Activated CD4-positive, alpha-beta T cell treated with anti-CD3 and anti-CD28 coated beads for 36 hours (primary cell): ENCODE measurements at places on chromosomes 12 and 14. TPM values are rescaled to one million over a fixed set of nuclear protein-coding genes. Genes with fewer than 3 reads are reported as not detected.

Gene LMO3
- total RNA-seq: not detected

DNA sequence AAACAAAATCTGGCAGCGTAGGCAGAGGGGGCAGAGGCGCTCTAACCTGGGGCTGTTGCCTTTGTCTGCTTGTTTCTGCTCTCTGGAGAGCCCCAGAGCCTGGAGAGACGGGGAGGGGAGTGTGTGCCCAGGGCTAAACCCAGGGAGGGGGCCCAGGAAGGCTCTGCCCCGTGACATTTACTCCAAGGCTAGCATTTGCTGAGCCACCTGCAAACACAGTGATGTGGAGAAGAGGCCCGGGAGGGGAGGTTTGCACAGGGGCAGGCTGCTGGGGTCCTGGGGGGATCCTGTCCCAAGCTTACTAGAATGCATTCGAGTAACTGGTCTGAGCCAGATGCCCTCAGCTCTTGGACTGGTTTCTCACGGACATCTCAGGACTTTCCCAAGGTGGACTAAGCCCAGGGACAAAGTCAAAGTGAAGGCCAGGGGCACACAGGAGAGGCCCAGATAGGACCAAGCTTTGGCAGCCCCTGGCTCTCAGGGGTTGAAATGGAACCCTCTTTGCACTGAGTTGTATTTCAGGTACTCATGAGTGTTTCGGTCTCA is 12.0 kb downstream of the MEG3 start:
- H3K4me1 ChIP-seq: no peaks in the 10 kb centered on the region
- H3K27me3 ChIP-seq: peaks cover 2% of the 10 kb centered on the region
- H3K4me3 ChIP-seq: no peak overlapping the region
- DNase-seq: no peak

Gene DCN
- not detected for total RNA-seq

DNA sequence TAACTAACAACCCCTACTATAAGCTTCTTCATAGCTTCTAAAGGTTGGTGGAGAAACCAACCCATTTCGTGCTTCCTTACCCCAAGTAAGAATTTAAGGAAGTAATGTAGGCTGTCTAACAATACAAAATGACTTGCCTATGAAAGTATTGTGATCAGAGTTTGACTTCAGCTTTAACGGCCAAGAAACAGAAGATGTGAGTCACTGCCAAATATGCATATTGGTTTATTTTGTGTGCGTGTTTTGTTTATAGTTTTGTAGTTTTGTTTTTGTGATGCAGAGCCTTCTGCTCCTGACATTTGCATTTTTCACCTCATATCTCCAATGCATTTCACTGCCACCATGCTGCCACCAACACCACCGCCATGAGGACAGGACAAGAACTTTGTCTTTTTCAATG is 146.0 kb downstream of the FBXL14 start:
- H3K27ac ChIP-seq: no peak overlapping the region
- no peaks in the 10 kb centered on the region for H3K4me1 ChIP-seq
- no peak overlapping the region for H3K4me3 ChIP-seq
- no peaks in the 10 kb centered on the region for H3K27me3 ChIP-seq
- no peak for DNase-seq

Gene SPX
- 0.16 TPM for total RNA-seq

DNA sequence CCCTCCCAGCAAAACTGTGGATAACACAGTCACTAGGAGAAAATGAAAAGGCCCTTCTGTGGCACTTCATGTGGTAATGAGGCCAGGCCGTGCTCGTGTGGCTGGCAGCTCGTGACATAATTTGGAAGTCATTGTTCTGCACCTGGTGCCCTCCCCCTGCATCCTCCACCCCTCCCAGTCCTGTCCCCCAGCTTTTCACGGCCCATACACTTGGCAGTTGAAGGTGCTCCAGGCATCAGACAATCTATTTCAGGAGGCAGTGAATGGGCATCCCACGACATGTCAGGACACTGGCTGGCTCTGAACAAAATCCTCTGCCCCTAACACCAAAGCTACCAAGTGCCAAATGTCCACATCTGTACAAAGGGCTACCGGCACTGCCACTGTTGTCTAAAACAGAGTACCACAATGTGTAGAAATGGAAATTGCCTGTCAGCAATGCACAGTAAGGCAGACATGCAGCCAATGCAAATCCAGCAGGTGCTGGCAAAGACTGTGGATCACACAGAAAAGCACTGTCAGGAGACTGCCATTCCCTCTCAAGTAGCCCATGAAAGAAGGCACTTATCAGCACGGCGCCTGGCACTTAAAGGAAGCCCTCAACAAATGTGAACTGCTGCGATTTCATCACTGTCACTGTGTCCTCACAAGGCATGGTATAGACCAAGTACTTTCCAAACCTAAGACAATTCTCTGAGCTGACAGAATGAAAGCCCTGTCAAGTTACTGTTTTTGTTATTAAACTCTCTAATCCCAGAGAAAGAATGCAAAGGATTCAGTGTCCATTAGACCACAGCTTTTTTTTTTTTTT is 39.1 kb downstream of the CORO1C start:
- peak overlapping the region; percentile 96 for H3K27ac ChIP-seq
- H3K4me1 ChIP-seq: peaks cover 85% of the 10 kb centered on the region
- H3K36me3 ChIP-seq: peaks cover 11% of the 10 kb centered on the region

Gene RD3L
- total RNA-seq: not detected

Gene CRIP1
- 182 TPM for total RNA-seq

GRCh38 chr12:85425926-85426325 is 145.9 kb downstream of the ALX1 start:
- DNase-seq: no peak
- no peak overlapping the region for H3K27ac ChIP-seq
- no peak overlapping the region for H3K4me3 ChIP-seq
- H3K36me3 ChIP-seq: no peaks in the 10 kb centered on the region

DNA sequence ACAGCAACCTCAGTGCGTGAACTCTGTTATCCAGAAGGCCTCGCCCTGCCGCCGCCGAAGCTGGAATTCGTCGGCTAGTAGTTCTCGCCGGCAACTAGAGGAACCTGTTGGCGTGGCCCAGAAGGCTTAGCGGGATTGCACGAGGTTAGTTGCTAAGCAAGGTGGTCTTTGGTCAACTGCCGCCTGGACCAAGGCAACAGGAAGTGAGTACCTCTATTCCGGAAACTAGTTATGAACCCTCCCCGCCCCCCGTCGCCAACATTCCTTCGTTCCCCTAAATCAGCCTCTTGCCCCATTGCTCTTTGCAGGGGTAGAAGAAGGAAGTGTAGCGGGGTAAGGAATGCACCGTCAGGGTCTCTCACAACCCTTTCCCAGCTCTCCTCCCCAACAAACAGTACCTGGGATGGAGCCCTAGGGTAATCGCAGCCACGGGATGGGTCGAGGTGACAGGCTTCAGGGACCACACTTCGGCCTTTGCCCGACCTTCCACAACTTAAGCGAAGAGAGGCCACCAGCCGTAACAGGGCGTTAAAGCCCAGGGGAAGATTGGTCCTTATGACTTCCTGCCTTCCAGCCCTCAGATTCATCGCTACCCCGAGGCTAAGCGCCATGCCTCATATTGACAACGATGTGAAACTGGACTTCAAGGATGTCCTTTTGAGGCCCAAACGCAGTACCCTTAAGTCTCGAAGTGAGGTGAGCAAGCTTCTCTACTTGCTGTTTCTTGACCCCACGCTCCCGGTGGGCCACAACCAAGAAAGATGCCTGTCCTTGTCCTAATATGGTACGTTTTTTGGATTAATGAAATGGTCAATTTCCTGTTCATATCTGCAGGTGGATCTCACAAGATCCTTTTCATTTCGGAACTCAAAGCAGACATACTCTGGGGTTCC is at the start of gene GMPR2:
Gene GMPR2 (plus strand): TSS at position 285 of the 893 bp plus-strand sequence. CDS start 325 bp downstream, at position 610.
- H3K27ac ChIP-seq: peak within 1 kb of the TSS; percentile 89
- no peaks in the 10 kb centered on the region for H3K27me3 ChIP-seq
- H3K4me1 ChIP-seq: peaks cover 58% of the 10 kb centered on the region
- peaks cover 43% of the 10 kb centered on the region for H3K36me3 ChIP-seq

DNA sequence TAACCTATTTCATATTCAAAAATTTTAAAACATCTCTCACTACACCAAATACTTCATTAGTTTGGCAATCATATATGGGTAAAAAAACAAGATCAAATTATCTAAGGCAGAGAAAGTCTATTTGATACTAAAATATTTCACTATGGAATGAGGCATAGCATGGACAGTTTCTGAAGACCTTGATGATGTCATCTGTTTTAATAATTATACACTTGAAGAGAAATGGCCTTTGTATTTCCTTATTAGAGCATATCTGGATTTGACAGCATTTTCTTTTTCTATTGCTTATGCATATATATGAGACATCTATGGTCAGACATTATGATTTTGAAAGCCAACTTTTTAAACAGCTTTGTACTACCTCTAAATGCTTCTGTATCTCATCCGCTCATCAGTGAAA is 88.6 kb downstream of the DDHD1 start:
- peaks cover 9% of the 10 kb centered on the region for H3K4me1 ChIP-seq
- peaks cover 19% of the 10 kb centered on the region for H3K36me3 ChIP-seq
- H3K27ac ChIP-seq: no peak overlapping the region
- H3K27me3 ChIP-seq: no peaks in the 10 kb centered on the region
- DNase-seq: no peak

GRCh38 chr12:92248977-92249376 is 103.3 kb upstream of the BTG1 start:
- DNase-seq: no peak
- H3K27me3 ChIP-seq: no peaks in the 10 kb centered on the region
- H3K4me1 ChIP-seq: peaks cover 12% of the 10 kb centered on the region

GRCh38 chr14:104516906-104517305 is 62.7 kb upstream of the C14orf180 start:
- DNase-seq: no peak
- H3K4me3 ChIP-seq: no peak overlapping the region
- no peaks in the 10 kb centered on the region for H3K27me3 ChIP-seq

Gene EPYC
- not detected for total RNA-seq

- no peaks in the 10 kb centered on the region for H3K27me3 ChIP-seq
- H3K4me3 ChIP-seq: no peak overlapping the region
- no peak overlapping the region for H3K27ac ChIP-seq
- no peaks in the 10 kb centered on the region for H3K36me3 ChIP-seq
Measured at GRCh38 chr14:91439345-91439744, 21.7 kb upstream of the CCDC88C start.

Gene ACSM4
- total RNA-seq: not detected
